ENCODE measurements at places on chromosomes 5 and 9.

DNA sequence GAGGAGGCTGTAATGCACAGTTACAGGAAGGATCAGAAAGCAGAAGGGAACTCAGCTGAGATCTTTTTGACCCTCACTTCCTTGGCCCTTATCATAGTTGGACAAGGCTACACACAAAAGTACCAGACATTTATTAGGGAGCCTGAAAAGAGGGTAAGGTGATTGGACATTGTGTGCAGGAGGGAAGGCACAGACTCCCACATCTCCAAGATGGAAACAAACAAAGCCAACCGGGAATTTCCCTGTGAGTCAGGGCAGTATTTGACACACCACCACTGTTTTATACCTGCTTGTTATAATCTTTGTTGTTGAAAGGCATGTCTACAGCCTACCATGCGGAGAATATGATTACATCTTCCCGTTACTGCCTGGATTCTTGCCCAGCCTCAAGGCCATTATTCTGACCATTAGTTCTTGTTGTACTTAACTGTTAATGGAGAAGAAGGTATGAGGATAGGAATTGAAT lies 3.0 kb upstream of the CCNG1 start:
- no peak for DNase-seq

DNA sequence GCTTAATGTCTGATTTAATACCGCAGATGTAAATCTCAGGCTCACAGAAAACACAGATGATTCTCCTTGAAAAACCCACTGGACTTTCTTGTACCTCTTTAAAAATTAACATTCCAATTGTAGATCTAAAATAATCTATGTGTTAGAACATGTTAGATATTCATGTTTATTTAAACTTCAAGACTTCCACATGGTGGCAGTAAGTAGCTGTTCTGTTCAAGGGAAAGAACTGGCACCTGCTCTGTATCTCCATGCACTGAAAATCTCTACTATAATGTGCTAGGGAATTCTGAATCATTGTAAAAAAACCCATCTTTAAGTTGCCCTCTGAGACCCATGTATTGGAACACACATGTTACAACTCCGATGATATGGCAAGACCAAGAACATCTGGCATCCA lies 366.9 kb downstream of the DMRTA1 start:
- no peak for DNase-seq

- DNase-seq = no peak
Measured at GRCh38 chr9:18472435-18472834, 1.5 kb upstream of the ADAMTSL1 start.

GRCh38 chr5:99004960-99005359 lies 76.2 kb upstream of the CHD1 start:
- DNase-seq = no peak

DNA sequence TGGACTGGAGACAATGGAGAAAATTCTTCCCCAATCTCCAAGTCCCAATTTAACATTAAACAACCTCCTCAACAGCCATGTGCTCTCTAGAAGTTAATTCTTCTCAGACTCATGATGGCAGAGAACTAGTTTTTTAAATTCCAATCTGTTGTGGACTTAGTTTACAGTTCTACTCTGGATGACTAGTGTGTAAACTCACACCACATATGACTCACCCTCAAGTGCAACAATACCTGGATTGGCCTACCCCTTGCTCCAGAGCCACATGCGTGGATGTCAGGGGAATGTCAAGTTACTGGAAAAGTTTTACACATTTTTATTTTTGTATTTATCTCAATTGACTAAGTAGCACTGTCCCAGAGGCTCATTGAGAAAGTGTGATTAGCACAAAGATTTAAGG lies 136.0 kb upstream of the EFNA5 start:
- DNase-seq = no peak

- no peak for DNase-seq
Measured at GRCh38 chr5:137600721-137601360, 101.7 kb upstream of the SPOCK1 start.

DNA sequence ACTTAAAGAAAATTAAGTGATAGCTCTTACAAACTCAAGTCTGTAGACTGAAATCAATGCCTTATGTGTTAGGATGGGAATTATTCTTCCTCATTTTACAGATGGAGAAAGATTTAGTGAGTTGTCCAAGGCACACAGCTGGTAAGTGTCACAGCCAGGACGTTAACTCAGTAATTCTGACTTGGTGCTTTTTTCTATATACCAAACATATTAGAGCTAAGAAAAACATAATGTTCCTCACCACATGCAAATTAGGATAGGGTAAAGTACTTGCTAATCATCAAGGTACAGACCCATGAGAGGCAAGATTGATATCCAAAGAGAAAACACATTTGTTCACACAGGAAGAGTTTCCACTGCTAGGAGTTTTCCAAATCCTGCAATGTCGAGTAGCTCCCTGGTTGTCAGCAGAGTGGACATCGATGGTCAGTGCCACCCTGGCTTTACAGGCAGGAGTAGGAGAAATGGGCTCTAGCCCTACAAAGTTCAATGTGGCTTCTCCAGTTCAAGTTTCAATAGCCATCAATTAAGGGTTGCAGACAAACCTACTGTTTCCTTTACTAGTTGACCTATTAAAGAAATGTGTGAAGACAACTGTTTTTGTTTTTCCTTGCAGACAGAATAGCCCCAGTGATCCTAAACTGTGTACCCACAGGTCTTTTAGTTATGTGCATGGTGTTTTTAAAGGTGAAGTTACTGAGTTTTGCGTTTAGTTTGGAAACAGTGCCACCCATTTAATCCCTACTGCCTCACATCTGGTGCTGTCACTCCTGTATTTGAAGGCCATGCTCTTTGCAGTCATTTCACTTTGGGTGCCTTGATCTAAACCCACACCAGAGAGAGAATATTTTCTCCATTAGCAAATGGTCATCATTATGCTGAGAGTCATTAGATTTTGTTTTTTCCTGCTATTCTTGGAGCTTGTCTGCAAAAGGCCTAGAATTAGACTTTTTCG lies 460.8 kb upstream of the SMARCA2 start:
- DNase-seq = no peak

- no peak for DNase-seq
Measured at GRCh38 chr5:157874861-157875260, 15.9 kb upstream of the CLINT1 start.

GRCh38 chr9:136339173-136339957 lies 12.0 kb downstream of the GPSM1 start:
- DNase-seq = no peak

GRCh38 chr5:102595332-102595731 lies 96.5 kb upstream of the SLCO6A1 start:
- DNase-seq = no peak

- DNase-seq = no peak
Measured at GRCh38 chr5:27854243-27854852, 816.0 kb upstream of the CDH9 start.

DNA sequence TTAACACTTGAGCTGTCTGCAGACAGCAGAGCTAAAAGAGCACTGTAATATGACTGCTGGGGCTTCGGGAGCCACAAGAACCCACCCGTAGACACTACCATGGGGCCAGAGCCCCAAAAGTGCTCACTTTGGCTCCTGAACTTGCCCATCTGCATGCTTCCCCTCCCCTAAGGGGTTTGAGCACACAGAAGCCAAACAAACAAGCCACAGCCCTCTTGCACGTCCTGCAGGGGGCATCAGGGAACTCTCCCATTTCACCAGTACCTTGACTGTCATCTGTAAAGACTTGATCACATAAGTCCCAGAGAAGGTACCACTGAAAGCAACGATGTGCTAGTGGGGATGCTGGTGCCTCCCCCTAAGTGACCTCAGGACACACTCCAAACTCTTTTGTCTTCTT lies 681.8 kb downstream of the SEMA5A start:
- no peak for DNase-seq

DNA sequence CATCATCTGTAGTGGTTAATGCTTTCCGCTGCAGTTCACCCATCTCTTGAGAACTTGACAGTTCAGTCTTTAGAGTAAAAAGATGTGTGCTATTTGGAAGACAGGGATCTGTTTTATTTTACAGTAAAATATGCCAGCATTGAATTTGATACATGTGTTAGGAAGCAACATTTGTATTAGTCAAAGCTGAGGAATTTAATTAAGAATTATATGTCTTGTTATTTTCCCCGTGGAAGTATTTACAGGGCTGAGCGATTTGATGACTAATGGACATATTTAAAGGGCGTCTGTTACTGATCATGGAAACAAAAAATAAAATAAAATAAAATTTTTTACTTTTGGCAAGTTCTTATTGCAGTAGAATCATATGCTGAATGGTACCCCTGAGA lies 101.3 kb downstream of the PAM start:
- DNase-seq = no peak

GRCh38 chr9:70927530-70927929 lies 193.9 kb downstream of the TRPM3 start:
- DNase-seq = no peak

DNA sequence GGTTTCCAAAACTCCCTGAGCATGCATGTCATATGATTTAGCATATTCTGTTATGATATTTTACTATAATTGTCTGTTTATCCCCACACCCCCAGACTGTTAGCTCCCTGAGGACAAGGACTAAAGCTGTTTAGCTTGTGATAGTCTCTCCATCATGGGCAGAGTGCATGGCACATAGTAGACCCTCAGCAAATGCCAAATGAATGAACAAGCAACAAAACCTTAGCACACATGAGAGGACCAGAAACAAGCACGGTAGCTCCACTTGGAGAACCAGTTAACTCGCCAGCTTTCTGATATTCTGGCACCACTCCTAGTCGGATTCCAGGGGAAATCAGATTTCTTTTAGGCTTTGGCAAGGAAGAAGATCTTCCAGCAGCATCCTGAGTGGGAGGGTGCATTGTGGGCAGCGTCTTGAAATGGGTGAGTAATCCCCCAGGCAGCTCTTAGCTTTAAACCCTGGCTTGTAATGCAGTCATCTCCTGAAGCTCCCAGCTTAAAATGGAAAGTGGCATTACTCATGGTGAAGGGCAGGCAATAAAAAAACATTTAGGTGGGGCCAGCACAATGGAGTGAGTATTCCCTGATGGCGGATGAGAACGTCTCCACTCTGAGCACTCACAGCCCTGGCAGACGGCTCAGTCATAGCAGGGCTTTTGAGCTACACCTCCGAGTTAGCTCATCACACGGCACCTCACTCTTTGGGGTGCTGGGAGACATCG lies 41.1 kb downstream of the FGF1 start:
- no peak for DNase-seq

GRCh38 chr9:34501889-34502425 lies 20.8 kb downstream of the ENHO start:
- no peak for DNase-seq

GRCh38 chr9:23621188-23621587 lies 204.9 kb downstream of the ELAVL2 start:
- no peak for DNase-seq

DNA sequence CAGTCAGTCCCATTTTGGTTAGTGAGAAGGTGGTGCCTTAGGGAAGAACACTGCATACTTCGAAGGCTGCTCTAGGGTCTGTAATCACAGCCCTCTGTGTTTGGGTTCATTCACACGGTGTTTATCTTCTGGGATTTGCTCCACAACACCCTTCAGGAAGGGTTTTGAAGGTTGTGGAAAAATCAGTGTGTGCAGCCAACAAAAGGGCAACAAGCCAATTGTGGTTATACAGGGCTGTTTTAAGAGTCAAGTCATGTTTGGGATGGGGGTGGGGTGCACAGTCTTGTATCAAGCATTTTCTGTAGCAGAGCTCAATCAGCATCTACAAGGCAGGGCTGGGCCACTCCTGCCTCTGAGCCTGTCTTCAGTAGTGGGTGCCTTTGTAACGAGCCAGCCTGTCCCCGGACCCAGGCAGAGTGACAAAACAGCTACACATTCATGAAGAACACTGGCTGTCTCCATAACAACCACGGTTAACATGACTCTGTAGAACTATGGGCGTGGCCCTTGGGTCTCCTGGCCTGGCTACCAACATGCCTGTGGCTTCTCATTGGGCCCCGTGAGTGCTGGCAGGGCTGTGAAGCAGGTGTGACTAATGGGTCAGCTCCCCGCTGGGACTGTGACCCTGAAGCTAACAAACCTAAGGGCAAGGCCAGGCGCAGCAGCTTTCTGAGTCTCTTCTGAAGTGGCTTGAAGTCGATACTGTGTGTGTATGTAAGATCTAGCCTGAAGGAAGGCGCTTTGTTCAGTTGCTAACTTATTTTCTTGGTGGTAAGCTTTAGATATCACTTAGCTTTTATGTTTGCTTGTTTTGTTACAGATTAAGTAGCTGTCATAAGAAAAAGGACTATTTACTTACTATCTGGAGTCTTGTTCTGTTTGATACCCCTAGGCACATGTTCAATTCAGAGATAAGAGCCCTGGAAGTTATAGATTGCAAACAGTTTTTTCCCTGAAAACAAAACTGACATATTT lies 27.9 kb upstream of the GOLM1 start:
- no peak for DNase-seq

- no peak for DNase-seq
Measured at GRCh38 chr5:13249854-13250253, 694.6 kb downstream of the DNAH5 start.

- no peak for DNase-seq
Measured at GRCh38 chr5:142717582-142718215, 31.8 kb upstream of the FGF1 start.

- DNase-seq = no peak
Measured at GRCh38 chr9:38445154-38446043, 21.1 kb upstream of the IGFBPL1 start.

DNA sequence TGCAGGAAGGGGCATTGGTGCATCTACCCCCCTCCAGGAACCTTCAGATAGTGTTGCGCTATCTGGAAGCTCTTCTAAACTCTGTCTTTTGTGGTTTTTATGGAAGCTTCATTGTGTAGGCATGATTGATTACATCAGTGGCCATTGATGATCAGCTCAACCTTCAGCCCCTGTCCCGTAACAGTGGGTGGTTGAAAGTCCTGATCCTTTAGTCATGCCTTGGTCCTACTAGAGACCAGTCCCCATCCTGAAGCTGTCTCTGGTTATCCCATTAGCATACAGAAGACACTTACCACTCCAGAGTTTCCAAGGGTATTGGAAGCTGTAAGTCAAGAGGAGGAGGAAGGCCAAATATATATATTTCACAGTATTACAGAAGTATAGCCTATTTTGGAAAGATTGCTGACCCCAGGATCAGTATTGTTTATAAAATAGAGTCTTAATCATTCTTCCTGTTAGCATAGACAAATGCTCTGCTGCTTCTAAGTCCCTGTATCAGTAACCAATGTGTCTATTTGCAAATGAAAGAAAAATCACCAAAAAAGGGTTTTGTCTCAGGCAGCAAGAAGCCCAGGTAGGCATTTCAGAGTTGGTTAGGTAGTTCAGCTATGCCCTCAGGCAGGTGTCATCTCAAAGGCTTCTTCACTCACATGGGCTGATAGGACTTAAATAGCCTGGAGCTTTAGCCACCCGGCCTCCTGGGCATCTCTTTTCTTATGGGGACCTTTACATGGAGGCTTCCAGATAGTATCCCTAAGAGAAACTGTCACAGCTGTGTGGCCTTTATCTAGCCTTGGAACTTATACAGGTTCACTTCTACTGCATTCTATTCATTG lies 41.6 kb downstream of the SPIN1 start:
- no peak for DNase-seq
